ENCODE measurements at places on chromosomes 2 and 18. TPM values are rescaled to one million over a fixed set of nuclear protein-coding genes. Genes with fewer than 3 reads are reported as not detected.

DNA sequence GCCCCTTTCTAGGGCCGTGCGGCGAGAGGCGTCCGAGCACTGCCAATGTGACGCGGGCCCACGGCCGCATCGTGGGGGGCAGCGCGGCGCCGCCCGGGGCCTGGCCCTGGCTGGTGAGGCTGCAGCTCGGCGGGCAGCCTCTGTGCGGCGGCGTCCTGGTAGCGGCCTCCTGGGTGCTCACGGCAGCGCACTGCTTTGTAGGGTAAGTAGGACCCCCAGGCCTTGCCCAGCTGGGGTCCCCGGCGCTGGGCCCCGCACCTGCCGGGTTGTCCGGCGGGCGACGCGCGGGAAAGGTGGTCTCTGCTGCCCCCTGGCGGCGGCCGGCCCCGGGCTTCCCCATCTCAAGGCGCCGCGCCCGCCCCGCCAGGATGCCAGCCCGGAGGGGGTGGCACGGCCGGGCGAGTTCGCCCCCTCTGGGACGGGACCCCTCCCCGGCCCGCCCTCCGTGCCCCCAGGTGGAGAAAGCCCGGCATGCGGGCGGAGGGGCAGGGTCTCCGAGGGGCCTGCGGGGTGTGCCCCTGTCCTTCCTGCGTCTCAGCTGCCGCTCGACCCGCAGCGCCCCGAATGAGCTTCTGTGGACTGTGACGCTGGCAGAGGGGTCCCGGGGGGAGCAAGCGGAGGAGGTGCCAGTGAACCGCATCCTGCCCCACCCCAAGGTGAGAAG is 1.9 kb downstream of the PRSS56 start:
- no peak for DNase-seq

DNA sequence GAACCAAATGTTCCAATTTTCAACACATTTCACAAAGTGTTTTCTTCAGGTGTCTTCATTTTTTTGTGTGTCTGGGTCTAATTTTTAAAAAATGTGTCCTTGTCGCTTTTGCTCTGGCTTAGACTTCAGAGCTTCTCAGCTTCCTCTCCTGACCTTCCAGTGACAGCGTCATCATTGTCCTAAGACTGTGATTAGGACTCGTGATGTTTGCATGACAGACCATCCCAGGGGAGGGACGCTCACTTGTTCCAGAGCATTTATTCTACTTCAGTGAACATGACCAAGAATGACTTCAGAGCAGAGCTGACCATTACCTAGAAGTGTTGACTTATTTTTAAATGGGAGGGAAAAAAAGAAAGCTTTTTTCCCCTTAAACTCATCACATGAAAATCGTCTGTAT is 591.9 kb downstream of the IRS1 start:
- DNase-seq, result no peak

DNA sequence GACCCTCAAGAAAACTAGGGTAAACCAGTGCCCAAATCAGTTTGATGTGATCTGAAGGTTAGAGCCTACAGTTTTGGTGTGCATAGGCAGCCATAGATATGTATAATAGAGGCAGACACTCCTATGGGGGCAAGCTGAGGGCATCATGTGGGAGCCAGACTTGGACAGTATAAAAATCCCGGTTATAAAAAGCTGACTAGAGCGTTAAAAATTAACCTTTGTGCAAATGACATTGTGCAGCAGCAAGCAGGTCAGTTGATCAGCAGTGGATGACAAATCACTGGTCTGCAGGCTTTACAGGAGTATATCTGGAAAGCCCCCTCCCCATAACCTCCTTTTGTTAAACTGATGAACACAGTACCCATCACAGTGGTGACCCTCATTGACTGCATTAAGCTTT is 107.8 kb downstream of the CTNNA2 start:
- DNase-seq, result no peak

DNA sequence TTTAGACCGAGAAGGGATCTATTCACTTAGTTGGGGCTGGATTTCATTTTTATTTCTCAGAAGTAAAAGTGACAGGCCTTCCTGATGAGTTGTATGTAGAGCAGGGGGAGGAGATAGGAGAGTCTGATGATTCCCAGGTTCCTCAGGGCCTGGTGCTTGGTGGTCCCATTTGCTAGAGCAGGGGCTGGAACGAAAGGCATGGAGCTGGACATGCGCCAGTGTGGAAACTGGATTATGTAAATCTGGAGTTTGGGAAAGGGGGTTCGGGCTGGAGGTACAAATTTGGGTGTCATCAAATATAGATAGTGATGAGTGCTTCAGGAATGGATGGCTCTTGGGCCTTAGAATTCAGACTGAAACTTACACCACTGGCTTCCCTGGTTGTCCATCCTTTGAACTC is 27.5 kb downstream of the GNLY start:
- DNase-seq, result no peak

Gene DHRS9
- total RNA-seq, result 0.99 TPM

Gene CCDC121
- total RNA-seq, result 2.7 TPM

Gene GAL3ST2
- not detected for total RNA-seq

Gene FARP2
- total RNA-seq, result 26.8 TPM

Gene CTAGE1
- total RNA-seq, result not detected

Gene INPP4A
- total RNA-seq, result 30.7 TPM

- DNase-seq, result no peak
Observed at GRCh38 chr2:96207774-96208142, 869 bp downstream of the STARD7 start.

GRCh38 chr18:47985866-47986265 is 55.4 kb upstream of the SMAD2 start:
- DNase-seq, result no peak

GRCh38 chr18:12458771-12459170 is 51.0 kb downstream of the PRELID3A start:
- no peak for DNase-seq

GRCh38 chr2:211349031-211349430 is 792.6 kb downstream of the CPS1 start:
- no peak for DNase-seq

Gene UGT1A9
- not detected for total RNA-seq

Gene SDC1
- 1.6 TPM for total RNA-seq

DNA sequence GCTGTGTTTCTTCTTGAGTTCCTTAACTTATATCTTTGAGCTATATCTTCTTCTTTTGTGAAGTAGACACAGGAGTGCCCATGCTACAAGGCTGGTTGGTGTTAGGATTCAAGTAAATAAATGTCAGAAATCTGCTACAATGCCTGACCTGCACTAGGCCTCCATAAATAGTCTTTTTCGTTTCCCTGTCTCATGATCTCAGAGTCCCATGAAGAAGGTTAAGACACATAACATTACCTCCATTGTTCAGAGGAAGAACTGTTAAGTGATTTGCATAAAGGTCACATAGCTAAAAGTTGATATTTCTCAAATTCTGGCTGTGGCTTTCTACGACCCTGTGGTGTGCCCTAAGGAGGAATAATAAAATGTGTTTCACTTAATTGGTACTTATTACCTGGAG is 228.4 kb downstream of the KCNS3 start:
- DNase-seq, result no peak

- DNase-seq, result no peak
Observed at GRCh38 chr2:213220967-213221603, 63.2 kb upstream of the SPAG16 start.

DNA sequence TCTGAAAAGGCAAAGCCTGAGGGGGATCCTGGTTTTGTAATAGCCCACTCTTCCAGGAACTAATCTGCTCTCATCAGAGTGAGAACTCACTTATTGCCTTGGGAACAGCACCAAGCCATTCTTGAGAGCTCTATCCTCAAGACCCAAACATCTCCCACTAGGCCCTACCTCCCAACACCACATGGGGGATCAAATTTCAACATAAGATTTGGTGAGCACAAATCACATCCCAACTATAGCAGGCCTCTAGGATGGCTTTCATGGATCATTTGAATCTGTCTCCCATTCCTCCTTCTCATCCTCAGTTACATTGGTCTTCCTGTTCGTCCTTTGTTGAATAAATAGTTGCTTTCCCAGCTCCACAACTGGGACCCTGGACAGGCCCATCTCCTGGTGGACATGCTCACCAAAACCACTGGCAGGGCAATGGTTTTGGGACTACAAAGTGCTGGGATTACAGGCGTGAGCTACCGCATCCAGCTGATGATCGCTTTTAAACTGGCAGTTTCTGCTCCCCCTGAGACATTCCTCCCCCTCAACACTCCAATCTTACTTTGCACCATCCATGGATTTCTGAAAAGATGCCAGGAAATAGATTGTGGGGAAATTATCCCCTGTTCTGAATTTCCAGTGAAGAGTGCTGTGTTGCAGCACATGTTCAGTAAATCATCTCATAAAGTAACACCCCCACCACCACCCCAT is 42.6 kb downstream of the MCFD2 start:
- no peak for DNase-seq

GRCh38 chr2:929011-929735 is 21.5 kb upstream of the SNTG2 start:
- no peak for DNase-seq

DNA sequence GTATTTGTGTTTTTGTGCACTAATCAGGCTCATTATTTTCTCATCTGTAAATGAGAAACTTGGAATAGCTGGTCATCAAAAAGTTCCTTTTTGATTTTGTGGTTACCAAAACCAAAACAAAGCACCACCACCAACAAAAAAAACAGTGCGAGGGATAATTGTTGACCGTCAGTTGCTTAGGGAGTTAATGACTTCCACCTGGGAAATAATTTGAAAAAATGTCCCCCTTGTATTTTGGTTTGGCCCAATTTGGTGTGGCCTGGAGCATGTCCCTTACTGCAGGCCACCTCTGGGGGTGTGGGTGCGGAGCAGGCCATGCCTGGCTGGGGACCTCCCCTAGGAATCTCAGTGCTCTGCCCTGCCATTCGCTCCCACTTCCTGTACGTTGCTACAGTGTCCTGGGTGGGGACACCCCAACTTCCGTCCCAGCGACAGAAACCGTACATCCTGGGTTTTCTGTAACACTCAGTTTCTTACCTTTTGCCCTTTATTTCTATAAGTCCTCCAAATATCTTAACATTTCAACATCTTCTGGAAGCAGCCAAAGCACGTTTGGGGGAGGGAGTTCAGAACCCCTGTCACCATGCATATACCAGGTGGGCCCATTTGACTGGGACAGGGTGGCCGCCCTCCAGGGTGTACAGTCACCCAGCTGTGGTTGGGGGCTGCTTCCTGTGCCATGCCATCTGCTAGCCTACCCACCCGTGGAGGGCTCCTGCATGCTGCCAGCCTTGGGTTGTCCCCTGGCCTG is 31.3 kb downstream of the NCK2 start:
- DNase-seq, result no peak

DNA sequence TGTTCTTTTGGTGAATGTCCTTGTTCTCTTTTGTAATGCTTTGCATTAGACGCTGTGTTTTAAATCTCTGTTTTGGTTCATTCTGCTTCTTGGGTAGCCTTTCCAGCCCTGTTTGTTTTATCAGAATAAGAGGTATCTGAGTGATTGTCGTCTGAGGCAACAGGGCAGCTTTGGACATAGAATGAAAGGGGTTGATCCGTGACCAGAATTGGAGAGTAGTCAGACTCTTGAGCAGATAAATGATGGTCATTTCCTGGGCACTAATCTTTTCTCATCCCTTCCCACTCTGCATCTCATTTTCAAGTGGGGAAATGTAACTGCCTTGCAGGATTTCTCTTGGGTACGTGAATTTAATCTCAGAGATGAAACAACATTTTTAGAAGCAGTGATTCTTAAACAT is 61.4 kb downstream of the TAF4B start:
- DNase-seq, result no peak

Gene TNS1
- total RNA-seq, result 1,491 TPM

Gene NT5DC4
- not detected for total RNA-seq

Gene TPO
- 7.1 TPM for total RNA-seq

- no peak for DNase-seq
Observed at GRCh38 chr2:204279819-204280218, 265.5 kb upstream of the PARD3B start.

GRCh38 chr2:13018490-13018889 is 301.8 kb downstream of the TRIB2 start:
- no peak for DNase-seq

Gene FAM124B
- 2.3 TPM for total RNA-seq

Gene DSG3
- total RNA-seq, result not detected

- no peak for DNase-seq
Observed at GRCh38 chr18:22033085-22033484, 136.3 kb upstream of the GATA6 start.

DNA sequence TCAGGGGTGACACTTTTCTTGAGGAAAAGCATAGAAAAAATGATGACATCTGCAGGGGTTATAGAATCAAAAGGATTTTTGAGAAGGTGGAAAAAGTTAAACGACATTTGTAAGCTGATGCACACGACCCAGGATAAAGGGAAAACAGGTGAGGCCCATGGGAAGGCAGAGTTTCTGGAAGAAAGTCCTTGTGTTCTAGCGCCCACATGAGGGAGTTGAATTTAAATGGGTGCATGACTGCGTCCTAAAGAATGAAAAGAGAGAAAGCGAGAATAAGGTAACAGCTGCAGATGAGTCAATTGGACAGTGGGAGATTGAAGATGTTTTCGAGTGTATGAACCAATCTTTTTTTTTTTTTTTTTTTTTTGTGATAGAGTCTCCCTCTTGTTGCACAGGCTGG is 158.1 kb downstream of the GALR1 start:
- no peak for DNase-seq

GRCh38 chr2:176392744-176393414 is 123.6 kb downstream of the MTX2 start:
- no peak for DNase-seq

DNA sequence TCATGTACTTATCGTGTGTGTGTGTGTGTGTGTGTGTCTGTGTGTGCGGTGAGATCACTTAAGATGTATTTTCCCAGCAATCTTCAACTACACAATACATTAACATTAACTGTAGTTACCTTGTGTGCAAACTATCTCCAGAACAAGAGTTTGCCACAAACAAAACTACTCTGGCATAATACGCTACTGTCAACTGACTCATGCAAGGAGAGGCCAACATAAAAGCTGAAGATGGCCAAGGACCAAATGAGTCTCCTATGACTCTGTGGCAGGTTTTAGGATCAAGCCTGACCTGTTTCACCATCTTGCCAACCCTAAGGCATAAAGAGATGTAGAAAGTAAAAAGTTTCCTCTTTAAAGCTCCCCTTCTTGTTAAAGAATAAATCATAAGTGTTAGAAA is 20.1 kb downstream of the CYB5A start:
- DNase-seq, result no peak

Measured in esophagus muscularis mucosa (tissue), 4 donors.